GOT3 (cell line): ENCODE measurements at places on chromosomes 13 and 19.

GRCh38 chr19:19110410-19111135, 27.7 kb downstream of the TMEM161A start:
- no peak for DNase-seq

- DNase-seq: no peak
These were observed 8.1 kb downstream of the SARS2 start for GRCh38 chr19:38922482-38922881.

DNA sequence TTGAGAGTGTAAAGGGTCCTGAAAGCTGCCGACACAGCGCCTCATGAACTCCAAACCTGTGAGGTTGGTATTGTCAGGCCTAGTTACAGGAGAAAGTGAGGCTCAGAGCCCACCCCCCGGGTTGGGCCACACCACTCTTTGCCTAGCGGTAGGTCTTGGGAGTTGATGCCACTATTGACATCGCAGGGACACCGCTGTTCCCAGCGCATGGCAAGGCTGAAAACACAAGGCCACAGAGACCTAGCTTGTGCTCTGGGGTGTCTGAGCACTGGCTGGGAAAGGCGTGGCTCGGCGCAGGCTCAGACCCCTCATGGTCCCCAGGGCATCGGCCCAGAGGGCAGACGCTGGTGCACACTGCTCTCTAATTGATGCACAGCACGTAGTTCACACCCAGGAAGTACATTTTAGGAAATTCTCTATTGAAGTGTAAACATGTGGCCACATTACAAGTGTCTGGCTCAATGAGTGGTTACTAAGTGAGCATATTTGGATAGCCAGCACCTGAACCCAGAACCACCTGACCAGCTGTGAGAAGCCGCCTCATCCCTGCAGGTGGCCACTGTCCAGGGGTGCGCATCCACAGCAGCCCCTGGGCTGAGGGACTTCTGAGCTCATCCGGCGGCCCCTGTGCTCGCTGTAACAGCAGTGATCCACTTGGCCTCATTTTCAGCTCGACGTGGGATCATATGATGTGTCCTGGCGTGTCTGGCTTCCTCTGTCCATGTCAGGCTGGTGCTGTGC, 27.3 kb downstream of the UPF1 start:
- no peak for DNase-seq

- no peak for DNase-seq
These were observed 168.9 kb downstream of the FLT1 start for GRCh38 chr13:28326056-28326455.

- DNase-seq: no peak
These were observed 26.7 kb downstream of the WDR62 start for GRCh38 chr19:36081385-36081784.

DNA sequence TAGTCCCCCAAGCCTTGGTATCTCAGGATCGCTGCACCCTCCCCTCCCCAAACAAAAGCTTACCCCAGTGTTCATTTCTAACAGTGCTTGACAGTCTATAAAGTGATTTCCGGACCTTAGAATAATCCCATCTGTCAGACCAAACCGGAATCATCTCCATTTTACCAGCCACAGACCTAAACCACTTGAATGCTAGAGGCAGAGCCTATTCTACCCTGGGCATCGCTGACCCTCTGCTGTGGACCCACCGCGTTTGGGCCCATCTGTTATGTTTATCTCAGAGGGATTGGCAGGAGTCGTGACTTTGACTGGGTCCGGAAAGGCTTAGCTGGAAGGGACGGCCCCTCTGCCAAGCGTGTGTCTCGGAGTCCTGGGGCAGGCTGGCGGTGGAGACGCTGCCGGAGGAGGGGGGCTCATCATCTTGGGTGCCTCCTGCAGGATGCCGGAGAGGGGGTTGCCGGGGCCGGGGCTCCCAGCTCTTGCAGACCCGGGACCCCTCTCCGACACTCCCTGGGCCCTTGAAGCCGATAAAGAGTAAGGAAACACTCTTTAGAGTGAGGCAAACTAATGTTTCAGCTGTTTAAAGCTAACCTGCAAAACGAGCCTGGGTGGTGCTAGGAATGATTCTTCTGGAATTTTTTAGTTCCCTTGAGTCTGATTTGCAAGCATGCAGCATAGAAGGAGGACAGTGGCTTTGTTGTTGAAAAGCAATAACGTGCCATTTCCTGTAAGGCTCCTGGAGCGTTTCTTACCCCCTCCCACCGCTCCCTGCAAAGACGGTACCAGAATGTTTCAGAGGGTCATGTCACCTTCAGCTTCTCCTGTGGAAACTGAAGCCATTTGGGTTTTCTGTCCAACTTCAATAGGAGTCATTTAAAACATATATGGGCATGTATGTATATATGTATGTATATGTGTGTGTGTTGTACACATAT, 1.3 kb downstream of the SLC25A42 start:
- DNase-seq: no peak

DNA sequence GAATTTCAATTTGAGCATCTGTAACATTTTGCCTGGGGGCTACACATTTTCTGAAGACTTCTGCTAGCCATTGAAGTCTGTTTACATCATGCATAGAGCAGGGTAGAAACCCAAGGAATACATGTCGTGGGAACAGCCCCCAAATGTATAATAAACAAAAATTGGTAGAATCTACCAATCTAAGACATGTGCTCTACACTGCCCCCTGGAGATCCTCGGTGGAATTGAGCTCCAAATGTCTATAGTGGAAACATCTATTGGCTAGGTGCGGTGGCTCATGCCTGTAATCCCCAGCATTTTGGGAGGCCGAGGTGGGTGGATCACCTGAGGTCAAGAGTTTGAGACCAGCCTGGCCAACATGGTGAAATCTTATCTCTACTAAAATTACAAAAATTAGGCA, 57.3 kb downstream of the MBD3L2B start:
- DNase-seq: no peak

GRCh38 chr19:48819366-48819816, 8.6 kb upstream of the BCAT2 start:
- peak; percentile 60 for DNase-seq

GRCh38 chr19:7544626-7545025, 9.1 kb downstream of the PNPLA6 start:
- no peak for DNase-seq

DNA sequence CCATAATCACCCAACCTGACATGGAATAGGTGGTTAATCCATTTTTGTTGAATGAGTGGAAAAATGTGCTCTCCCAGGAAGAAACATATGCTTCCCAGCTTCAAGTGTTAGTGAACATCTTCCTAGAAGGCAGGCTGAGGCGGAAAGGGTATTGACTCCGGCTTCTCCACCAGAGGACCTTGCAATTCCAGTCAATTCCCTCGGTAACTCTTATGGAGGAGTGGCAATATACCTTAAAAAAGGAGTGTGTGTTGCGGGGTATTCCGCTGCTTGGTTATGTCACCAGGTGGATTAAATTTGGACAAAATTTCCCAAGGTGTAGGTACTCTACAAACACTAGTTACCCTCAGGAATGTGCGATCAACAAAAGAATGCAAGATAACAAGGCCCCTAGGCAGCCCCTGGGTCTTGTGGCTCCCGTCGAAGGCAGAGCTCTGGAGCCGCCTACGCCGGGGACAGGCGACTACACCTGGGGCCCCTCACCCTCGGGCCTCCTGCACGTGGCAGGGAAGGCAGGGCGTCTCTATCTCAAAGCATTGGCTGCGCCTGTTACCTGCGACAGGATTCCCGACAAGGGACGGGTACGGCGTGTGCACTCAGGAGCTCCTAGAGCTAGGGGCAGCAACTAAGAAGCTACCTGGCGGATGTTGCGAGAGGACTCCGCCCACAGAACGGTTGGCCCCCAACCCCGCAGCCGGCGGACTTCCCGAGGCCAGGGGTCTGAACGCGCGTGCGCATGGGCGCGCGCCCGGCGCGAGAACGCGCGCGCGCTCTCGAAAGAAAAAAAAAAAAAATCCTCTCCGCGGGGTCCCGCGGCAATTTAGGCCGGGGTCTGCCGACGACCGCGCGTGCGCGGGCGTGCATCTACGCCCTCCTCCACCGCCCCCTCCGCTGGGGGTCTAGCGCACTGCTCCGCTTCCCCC, at the start of gene WDR87:
Gene WDR87, minus strand, starts transcription at position 649 of the 923 bp plus-strand sequence. CDS start 8,355 bp downstream, outside the sequence.
- DNase-seq: no peak

- no peak for DNase-seq
These were observed 28.7 kb downstream of the CYP4F2 start for GRCh38 chr19:15869109-15869555.

DNA sequence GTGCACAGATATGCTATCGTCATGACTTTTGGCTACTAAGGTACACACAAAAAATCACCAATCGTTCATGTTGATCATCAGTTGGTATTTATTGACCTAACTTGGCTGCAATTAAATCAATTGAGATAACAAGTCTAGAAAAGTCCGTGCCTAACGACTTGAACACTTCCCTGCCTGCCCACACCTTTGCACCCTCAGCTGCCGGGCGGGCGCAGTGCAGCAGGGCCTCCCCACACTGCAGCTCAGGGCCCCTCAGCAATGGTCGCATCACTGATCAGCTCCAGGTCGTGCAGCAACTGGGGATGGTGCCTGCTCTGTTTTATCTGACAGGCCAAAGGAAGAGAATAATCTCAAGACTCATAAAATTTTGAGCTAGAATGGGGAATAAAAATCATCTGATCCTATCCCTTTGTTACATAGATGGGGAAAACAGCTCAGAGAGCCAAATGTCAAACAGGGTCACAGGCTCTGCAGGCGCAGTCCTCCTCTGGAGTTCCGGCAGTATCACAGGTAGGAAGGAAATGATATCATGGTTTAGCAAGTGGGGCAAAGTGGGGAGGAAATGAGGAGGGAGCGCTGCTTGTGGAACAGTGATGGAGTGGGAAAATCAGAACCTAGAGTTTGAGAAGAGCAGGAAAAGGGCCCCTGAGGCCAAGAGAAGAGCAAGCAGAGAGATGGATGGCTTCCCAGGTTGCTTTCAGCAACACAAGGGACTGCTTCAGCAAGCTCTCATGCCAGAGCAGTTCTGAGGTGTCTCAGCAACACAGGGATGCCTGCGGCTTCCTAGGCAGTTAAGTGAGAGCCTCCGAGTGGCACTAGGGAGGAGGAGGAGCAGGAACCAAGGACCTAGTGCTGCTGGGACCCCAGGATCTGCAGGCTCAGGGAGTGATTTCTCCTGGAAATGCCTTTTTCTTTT, 57.5 kb downstream of the SLC7A1 start:
- DNase-seq: no peak

GRCh38 chr13:75486146-75487062, 4.4 kb upstream of the TBC1D4 start:
- no peak for DNase-seq

GRCh38 chr19:2045501-2046045, 5.5 kb downstream of the MKNK2 start:
- no peak for DNase-seq

DNA sequence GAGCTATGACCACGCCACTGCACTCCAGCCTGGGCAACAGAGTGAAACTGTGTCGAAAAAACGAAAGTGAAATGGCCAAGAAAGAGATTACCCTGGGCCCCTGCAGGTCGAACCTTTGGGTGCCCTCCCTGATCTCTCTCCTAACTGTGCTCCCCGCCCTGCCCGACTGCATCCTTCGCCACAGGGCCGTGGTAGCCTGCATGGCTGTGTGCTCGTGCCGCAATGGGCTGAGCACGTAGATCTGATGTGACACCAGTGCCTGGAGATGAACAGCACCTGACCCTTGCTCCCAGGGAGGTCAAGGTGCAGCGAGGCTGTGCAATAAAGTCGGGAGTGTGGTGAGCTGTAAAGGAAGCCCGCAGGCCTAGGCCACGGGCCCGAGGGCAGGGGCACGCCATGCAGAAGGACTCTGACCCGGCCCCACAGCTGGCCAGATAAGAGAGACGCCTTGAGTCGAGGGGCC, 60.2 kb downstream of the PEX11G start:
- DNase-seq: no peak

- no peak for DNase-seq
These were observed 519.2 kb upstream of the SLITRK6 start for GRCh38 chr13:86318450-86318849.
